Muscle of back (tissue), 13 donors: ENCODE measurements at places on chromosomes 11 and 22.

GRCh38 chr22:41799486-41800347, 762 bp upstream of the CCDC134 start:
- no peak for DNase-seq

GRCh38 chr22:46043339-46043738, 66.4 kb upstream of the WNT7B start:
- DNase-seq: no peak

- no peak for DNase-seq
Observed at GRCh38 chr11:67381244-67381972, 8.0 kb upstream of the CLCF1 start.

- DNase-seq: no peak
Observed at GRCh38 chr22:39267974-39268373, 23.2 kb upstream of the PDGFB start.

DNA sequence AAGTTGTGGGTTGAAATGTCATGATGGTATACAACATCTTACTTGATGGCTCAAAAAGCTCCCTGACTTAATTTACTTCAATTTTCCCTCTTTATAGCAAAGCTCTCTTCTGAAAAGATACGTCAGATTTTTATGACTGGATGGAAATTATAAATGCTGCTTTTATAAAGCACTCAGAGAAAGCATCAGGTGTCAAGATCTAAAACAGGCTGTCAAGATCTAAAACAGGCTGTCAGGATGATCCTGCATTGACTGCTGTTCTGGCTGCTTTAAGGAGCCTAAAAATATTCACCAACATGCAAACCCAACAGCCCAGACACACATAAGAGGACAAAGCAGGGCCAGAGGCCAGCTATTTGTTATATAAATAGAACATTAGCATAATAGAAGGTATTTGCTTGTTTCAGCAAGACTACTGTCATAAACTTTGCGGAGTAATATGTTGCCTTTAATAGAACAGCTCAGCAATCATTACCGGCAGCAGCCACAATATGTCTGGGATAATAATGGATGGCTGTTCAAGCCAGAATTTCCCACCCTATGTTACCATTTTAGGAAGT, 77.3 kb upstream of the ANO5 start:
- peak; percentile 25 for DNase-seq

- no peak for DNase-seq
Observed at GRCh38 chr11:110182886-110183285, 89.7 kb downstream of the ZC3H12C start.
